ENCODE measurements at places on chromosomes 2 and 18.

- DNase-seq, result no peak
These were observed 278.6 kb downstream of the SLC8A1 start for GRCh38 chr2:40173276-40173675.

GRCh38 chr2:217660423-217660822 lies 342.4 kb downstream of the TNS1 start:
- no peak for DNase-seq

DNA sequence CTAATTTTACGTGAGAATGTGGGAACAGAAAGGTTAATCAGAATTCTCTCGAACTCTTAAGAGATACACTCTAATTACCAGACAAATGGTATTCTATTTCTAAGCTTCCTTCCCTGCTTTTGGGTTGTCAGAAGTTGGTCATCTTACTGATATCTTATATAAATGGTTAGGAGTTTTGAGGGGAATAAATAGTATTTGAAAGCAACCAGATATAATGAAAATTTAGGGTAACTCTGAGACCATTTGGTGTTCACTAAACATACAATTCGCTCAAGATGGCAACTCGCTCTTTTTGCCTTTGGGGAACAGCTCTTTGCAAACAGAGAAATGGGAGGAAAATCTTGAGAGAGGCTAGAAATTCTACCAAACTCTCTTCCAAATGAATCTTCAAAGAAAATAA lies 250.9 kb downstream of the TCF4 start:
- no peak for DNase-seq

DNA sequence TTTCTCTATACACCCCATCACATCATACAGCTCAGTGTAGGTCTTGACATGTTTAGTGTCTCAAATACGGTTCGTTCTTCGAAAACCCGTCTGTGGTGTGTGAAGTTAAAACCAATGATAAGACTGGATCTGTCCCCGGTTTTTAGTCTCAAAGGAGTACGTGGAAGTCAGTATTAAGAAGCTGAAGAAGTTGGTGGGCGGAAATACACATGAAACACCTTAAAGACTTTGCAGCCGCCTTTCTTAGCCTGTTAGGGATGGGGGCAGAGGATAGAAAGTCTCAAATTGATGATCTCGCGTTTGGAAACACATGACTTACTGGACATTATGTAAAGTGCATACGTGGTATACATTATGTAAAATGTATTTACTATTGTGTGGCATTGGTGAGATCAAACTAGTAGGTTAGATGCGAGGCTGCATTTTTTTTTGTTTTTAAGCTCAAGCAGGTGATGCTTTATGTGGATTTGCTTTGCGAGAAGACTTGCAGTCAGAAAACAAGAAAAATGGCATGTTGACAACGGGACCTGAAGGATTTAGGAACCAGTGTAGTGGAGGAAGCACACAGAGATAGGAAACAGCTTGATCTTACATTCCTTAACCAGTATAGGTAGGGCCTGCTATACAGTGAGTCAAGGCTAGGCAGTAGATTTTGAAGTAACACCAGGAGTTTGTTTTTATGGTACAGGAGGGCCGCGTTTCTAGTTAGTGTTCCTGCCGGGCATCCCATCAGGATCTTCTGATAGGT lies 1.2 kb downstream of the CNOT11 start:
- DNase-seq, result no peak

DNA sequence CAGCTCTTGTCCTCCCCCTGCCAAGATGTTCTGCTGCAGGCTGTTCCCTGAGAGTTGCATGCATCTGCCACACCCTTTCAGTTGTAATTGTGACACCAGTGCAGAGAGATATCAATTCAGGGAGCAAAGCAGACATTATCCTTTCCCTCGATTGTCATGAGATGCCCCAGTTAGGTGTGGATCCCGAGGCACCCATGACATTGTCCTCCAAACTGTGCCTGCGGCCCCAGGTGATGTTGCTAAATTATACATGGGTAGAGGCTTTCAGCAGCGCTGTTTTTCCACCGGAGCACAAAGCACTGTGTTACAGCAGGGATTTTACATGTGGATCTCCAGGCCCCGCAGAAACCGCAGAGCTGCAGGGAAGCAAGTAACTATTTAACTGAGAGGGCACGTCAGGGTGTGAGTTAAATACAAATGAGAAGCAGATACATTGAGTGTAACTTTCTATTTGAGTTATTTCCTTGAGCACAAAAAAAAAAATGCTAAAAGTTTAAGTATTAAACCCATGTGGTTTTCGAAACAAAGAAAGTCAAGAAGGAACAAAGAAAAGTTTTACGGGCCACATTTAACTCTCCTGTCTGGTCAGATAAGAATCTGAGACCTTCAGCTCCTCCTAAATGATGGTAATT lies 90.3 kb upstream of the BCL2L11 start:
- DNase-seq, result no peak

- DNase-seq, result no peak
These were observed 77.9 kb downstream of the CABLES1 start for GRCh38 chr18:23213200-23213599.

DNA sequence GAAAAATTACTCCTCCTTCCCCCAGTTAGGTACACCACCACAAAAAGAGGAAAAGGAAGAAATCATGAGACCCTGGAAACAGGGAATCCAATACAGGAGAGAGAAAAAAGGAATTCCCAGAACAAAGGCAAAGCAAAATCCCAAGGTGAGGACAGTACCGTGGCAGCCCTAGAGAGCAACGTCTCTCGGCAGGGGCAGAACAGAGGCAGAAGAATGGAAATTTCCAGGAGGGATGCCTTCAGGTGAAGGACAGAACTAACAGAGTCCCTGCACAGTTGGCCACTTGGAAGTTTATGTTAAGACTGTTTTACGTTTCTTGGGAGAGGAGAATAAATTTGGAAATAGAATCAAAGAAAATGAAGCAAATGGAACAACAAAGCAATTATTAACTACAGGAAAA lies 27.7 kb downstream of the GRB14 start:
- DNase-seq, result no peak

- no peak for DNase-seq
These were observed 168.1 kb upstream of the SMAD2 start for GRCh38 chr18:48098538-48098937.

GRCh38 chr2:238689331-238689730 lies 158.6 kb upstream of the TWIST2 start:
- no peak for DNase-seq

DNA sequence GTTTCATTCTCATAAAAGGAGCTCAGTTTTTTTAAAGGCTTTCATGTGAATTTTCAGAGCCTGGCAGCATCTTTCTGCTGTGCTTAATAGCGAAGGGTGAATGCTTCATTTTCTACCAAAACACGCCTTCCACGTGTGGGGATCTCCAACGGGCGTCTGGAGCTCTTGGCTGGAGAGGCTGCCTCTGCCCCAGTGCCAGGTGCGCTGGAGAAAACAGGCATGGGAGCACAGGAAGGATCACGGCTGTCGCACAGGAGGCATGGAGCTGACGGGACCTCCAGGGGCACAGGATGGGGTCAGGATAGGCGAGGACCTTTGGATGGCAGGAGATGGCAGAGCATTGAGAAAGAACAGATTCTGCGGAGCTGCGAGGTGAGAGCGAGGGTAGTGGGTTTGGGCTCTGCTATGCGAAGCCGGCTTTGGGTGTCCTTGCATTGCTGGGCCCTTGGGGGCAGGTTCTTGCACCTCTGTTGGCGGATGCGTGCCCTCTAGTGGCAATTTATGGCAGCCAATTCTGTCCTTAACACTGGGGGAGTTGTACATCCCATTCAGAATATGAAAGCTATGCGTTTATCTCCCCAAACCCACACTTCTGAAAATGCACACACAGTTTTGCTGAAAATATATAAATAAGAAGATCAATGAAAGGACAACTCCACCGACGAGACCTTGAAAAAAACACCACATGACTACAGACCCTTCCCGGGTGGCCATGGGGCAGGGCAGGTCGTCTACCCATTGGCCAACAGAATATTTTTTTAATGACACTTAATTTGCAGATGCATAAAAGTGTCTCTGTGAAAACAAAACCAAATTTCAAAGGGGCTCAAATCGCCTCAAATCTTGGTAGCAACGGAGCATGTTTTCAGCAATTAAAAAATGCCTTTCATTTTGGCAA lies 90.4 kb upstream of the SLC35G4 start:
- no peak for DNase-seq

GRCh38 chr2:6808426-6808825 lies 57.3 kb downstream of the CMPK2 start:
- no peak for DNase-seq

DNA sequence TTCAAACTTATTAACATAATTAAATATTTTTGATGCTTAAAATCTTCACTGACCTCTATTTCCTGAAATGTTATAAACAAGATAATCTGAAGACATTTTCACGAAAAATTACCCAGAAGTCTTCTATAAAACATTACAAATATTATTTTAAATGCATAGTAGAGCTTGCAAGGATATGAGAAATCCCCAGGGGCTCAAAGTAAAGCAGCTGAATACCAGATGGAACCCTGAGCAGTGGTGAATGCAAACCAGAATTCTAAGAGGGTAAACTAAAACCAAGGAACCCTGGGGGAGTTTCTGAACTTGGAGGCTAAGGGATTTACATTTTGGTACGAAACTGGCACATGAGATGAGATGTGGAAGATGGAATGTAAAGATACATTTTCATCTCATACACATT lies 83.6 kb downstream of the FSHR start:
- DNase-seq, result no peak

Measured in anterior cingulate cortex (tissue), 58 donors.